ENCODE measurements at places on chromosomes 11 and 22. TPM values are rescaled to one million over a fixed set of nuclear protein-coding genes. Genes with fewer than 3 reads are reported as not detected.

FAM111B gene
- total RNA-seq: 0.89 TPM

TMEM191C gene
- 0.35 TPM for total RNA-seq

CECR2 gene
- 0.10 TPM for total RNA-seq

TREH gene
- not detected for total RNA-seq

CLTCL1 gene
- total RNA-seq: 24.5 TPM

SMTNL1 gene
- total RNA-seq: not detected

CCDC15 gene
- 0.17 TPM for total RNA-seq

APOA4 gene
- total RNA-seq: not detected

SERHL2 gene
- total RNA-seq: 1.2 TPM

VSIG2 gene
- not detected for total RNA-seq

MAPK8IP2 gene
- 0.30 TPM for total RNA-seq

FGF3 gene
- not detected for total RNA-seq

TRIM51 gene
- not detected for total RNA-seq

GSTT2 gene
- total RNA-seq: not detected

SMIM35 gene
- not detected for total RNA-seq

IGSF22 gene
- 0.35 TPM for total RNA-seq

C22orf31 gene
- not detected for total RNA-seq

FSHB gene
- total RNA-seq: not detected

RFPL2 gene
- total RNA-seq: 0.10 TPM

OR8D1 gene
- total RNA-seq: not detected

OR8B3 gene
- not detected for total RNA-seq

CD6 gene
- total RNA-seq: not detected

XKR3 gene
- total RNA-seq: 0.15 TPM

BTBD18 gene
- total RNA-seq: not detected

DUSP8 gene
- 1.9 TPM for total RNA-seq

MMP3 gene
- total RNA-seq: not detected

SESN3 gene
- total RNA-seq: 3.6 TPM

PHETA2 gene
- 9.3 TPM for total RNA-seq

ADM2 gene
- total RNA-seq: 3.4 TPM

PCSK7 gene
- 40.5 TPM for total RNA-seq

SLC17A6 gene
- total RNA-seq: not detected

MAPK8IP1 gene
- total RNA-seq: 1.4 TPM

ANGPTL5 gene
- total RNA-seq: not detected

CASP5 gene
- not detected for total RNA-seq

SPA17 gene
- 22.6 TPM for total RNA-seq

RAB36 gene
- 17.1 TPM for total RNA-seq

Measured in renal cortical epithelial cell (primary cell).